H1 (cell line): ENCODE measurements at places on chromosomes 4 and X. TPM values are rescaled to one million over a fixed set of nuclear protein-coding genes. Genes with fewer than 3 reads are reported as not detected.

DNA sequence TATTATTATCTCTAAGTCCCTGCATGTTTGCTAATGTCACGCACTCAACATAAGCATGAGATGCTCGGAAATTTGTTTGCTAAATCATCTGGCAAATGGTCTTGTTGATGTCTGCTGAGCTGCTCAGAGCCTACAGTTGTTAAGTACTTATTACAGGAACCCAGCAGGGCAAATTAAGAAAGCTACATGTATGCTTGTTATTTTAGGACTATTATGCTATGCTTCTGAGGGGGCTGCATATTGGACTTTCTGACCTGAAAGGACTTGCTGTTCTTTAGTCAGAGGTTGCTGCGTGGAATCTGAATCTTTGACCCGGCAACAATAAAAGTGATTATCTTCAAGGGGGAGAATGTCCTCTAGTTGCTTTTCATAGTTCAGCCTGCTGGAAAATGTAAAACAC is 36.3 kb upstream of the TENM3 start:
- H3K27me3 ChIP-seq = no peaks in the 10 kb centered on the region
- H3K27ac ChIP-seq = no peak overlapping the region
- H3K4me1 ChIP-seq = no peaks in the 10 kb centered on the region; the same call in 1 of the 2 replicates
- H3K36me3 ChIP-seq = no peaks in the 10 kb centered on the region
- no peak for DNase-seq

GRCh38 chrX:32443841-32444240 is 767.5 kb downstream of the DMD start:
- H3K27me3 ChIP-seq = no peaks in the 10 kb centered on the region
- no peaks in the 10 kb centered on the region for H3K4me1 ChIP-seq
- H3K36me3 ChIP-seq = no peaks in the 10 kb centered on the region
- H3K4me3 ChIP-seq = no peak overlapping the region

- H3K4me3 ChIP-seq = no peak overlapping the region
- H3K36me3 ChIP-seq = no peaks in the 10 kb centered on the region
- peaks cover 3% of the 10 kb centered on the region; the same call in 1 of the 2 replicates for H3K4me1 ChIP-seq
- DNase-seq = no peak
These were observed 331.7 kb downstream of the PPARGC1A start for GRCh38 chr4:23558101-23558500.

- DNase-seq = peak; percentile 38
- H3K27me3 ChIP-seq = no peaks in the 10 kb centered on the region
- no peak overlapping the region for H3K4me3 ChIP-seq
- no peaks in the 10 kb centered on the region for H3K4me1 ChIP-seq
- H3K27ac ChIP-seq = no peak overlapping the region
- no peaks in the 10 kb centered on the region for H3K36me3 ChIP-seq
These were observed 248.1 kb downstream of the EVC2 start for GRCh38 chr4:5460106-5460801.

DNA sequence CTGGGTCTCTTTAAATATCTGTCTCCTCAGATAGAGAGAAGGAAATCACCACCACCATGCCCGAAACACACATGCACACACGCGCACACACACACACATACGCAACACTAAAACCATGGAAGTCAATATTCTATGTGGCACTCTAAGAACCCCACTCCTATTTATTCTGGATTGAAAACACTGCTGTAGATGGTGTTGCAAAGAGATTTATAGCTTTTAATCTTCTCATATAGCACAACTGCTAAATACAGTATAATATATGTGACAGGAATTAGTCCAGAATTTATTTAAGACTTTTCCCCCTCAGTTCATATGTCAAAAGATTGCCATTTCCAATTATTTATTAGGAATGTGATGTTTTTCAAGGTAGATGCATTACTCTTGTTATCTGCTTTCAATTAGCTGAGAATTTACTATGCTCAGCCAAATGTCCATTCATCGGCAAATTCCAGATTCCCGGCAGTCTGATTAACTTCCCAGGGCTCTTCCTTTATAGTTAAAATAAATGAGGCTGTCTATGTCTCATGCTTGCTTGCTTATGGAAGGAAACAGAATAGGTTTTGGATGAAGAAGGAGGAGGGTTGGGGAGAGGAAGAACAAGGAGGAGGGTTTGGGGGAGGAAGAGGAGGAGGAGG is 115.4 kb upstream of the NDP start:
- no peaks in the 10 kb centered on the region for H3K27me3 ChIP-seq
- no peak overlapping the region for H3K4me3 ChIP-seq
- no peaks in the 10 kb centered on the region for H3K36me3 ChIP-seq
- DNase-seq = no peak
- H3K4me1 ChIP-seq = no peaks in the 10 kb centered on the region
- H3K27ac ChIP-seq = no peak overlapping the region

GRCh38 chrX:45077748-45078424 is 122.8 kb downstream of the DIPK2B start:
- no peak for DNase-seq
- H3K27me3 ChIP-seq = no peaks in the 10 kb centered on the region
- H3K27ac ChIP-seq = no peak overlapping the region
- H3K4me3 ChIP-seq = no peak overlapping the region
- peaks cover 44% of the 10 kb centered on the region; the same call in 1 of the 2 replicates for H3K36me3 ChIP-seq

GRCh38 chr4:180156684-180157083 is 2086.5 kb upstream of the TENM3 start:
- no peak overlapping the region for H3K4me3 ChIP-seq
- no peak for DNase-seq
- no peaks in the 10 kb centered on the region for H3K4me1 ChIP-seq
- H3K27me3 ChIP-seq = no peaks in the 10 kb centered on the region

- no peaks in the 10 kb centered on the region for H3K27me3 ChIP-seq
- DNase-seq = no peak
- no peak overlapping the region for H3K4me3 ChIP-seq
- H3K27ac ChIP-seq = no peak overlapping the region
- H3K36me3 ChIP-seq = no peaks in the 10 kb centered on the region
- H3K4me1 ChIP-seq = no peaks in the 10 kb centered on the region; the same call in 1 of the 2 replicates
These were observed 38.8 kb downstream of the GAB1 start for GRCh38 chr4:143375326-143376073.

DNA sequence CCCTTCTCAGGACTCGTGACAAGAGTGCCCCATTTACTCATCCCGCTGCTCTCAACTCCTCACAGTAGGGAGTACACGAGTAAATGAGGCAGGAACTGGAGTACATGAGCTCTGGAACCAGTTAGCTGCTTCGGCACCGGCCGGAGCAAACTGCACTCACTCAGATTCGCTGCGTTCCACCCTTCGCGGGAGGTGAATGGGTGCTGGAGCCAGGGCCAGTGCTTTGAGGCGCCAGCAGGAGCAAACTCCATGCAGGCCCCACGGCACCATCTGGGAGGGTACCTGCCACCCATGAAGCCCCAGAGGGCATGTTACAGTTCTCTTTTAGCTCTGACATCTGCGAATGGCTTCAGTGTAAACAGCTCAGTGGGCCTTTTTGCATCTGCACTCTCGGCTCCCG is 315.5 kb upstream of the GK2 start:
- no peaks in the 10 kb centered on the region for H3K36me3 ChIP-seq
- no peak overlapping the region for H3K4me3 ChIP-seq

- no peaks in the 10 kb centered on the region for H3K27me3 ChIP-seq
- H3K36me3 ChIP-seq = peaks cover 22% of the 10 kb centered on the region; the same call in 1 of the 2 replicates
- H3K27ac ChIP-seq = no peak overlapping the region
- no peak for DNase-seq
- H3K4me1 ChIP-seq = peaks cover 14% of the 10 kb centered on the region; the same call in 1 of the 2 replicates
These were observed 6.4 kb downstream of the FAM200B start for GRCh38 chr4:15688051-15688450.

- no peak overlapping the region for H3K27ac ChIP-seq
- H3K4me3 ChIP-seq = no peak overlapping the region
- H3K36me3 ChIP-seq = no peaks in the 10 kb centered on the region
- no peaks in the 10 kb centered on the region for H3K4me1 ChIP-seq
These were observed 602.2 kb downstream of the CENPC start for GRCh38 chr4:66943112-66943511.

GRCh38 chr4:182453830-182454229 is 210.6 kb downstream of the TENM3 start:
- H3K4me3 ChIP-seq = no peak overlapping the region
- no peaks in the 10 kb centered on the region for H3K36me3 ChIP-seq
- no peak for DNase-seq
- no peaks in the 10 kb centered on the region for H3K27me3 ChIP-seq
- H3K4me1 ChIP-seq = peaks cover 6% of the 10 kb centered on the region

DNA sequence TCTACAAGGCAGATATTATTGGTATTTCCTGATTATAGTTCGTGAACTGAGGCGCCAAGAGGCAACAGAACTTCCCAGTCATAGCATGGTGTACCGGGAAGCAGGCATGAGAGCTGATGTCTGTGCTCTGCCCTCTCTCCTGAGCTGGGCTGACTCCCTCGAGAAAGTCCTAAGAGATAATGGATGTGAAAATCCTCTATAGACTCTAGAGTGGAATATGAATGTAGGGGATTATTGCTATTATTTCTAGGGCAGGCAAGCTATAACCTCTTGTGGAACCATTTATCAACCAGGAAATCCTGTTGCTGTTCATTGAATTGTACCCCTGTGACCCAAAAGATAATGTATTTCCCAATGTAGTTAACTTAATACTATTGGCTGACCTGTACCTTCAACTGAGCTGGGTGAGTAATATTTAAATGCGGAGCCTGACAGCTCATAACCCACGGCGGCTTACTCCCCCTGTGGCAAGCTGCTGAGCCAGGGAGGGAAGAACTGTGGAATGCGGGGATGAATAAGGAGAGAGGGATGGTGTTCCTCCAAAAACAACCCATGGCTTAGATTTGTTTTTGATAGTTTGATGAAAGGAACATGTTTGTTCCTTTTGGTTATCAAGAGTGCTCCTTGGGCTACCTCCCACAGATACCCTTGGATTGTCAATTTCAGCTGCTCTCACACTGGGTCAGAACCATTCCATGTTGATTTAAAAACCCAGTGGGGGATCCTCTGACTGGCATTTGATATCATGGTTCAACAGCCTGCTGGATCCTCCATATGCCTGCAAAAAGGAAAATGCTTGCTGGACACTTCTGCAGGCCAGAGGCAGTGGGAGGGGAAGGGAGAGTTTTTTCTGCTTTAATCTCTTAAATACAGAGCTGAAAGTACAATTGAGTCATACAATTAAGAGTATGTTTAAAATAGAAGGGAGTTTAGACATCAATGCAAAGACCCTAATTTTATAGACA is 339.0 kb upstream of the BOD1L1 start:
- H3K36me3 ChIP-seq = no peaks in the 10 kb centered on the region
- H3K27me3 ChIP-seq = no peaks in the 10 kb centered on the region
- no peak overlapping the region for H3K27ac ChIP-seq
- no peak for DNase-seq

DNA sequence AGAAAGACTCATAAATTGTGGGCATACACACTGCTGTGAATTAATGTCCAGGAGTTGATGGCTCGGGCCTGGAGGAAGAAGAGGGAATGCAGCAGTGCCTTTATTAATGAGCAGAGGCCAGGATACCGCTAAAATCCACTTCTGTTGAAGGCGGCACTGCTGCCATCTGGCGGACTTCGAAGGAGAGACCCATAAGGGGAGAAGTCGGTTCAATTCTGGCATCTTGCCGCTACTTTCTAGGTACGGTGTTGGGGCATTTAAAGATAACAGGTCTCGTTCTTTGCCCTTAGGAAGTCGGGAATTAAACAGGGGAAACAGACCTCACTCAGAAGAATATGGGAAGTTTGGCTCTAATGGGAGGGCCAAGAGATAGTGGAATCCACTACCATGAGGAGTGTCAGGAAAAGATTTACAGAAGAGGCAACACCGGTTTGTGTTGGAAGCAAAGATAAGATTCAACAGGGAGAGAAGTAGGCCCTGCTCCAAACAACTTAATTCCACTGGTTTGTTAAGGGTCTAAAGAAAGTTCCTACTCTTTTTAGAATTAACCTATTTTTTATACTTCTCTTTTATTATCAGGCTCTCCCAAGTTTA is 133.6 kb upstream of the GIMD1 start:
- H3K4me3 ChIP-seq = no peak overlapping the region
- no peaks in the 10 kb centered on the region for H3K27me3 ChIP-seq

GRCh38 chrX:114619874-114620273 is 36.0 kb downstream of the HTR2C start:
- H3K4me3 ChIP-seq = no peak overlapping the region
- no peaks in the 10 kb centered on the region for H3K36me3 ChIP-seq
- no peaks in the 10 kb centered on the region for H3K27me3 ChIP-seq
- no peaks in the 10 kb centered on the region for H3K4me1 ChIP-seq
- no peak overlapping the region for H3K27ac ChIP-seq
- DNase-seq = no peak

GRCh38 chrX:115018040-115018647 is 728 bp upstream of the IL13RA2 start:
- no peak for DNase-seq
- H3K27ac ChIP-seq = no peak overlapping the region
- H3K4me1 ChIP-seq = no peaks in the 10 kb centered on the region
- H3K27me3 ChIP-seq = no peaks in the 10 kb centered on the region
- H3K36me3 ChIP-seq = no peaks in the 10 kb centered on the region

DNA sequence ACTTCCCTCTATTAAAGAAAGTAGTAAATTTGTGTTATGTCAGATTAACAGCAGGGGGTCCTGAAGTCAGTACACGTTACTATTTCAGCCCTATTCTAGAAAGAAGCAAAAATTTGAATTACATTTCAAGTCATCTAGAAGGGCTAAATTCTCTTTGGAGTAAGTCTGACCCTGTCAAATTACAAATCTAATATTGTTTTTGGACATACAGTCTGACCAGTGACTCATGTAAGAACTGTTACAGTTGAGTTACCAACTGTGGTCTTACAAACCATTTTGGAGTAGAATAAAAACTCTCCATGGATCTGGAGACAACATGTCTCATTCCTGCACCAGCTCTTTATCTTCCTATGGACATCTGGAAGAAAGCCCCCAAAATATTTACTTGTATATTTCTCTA is 36.0 kb upstream of the GYPA start:
- no peaks in the 10 kb centered on the region for H3K36me3 ChIP-seq
- no peak overlapping the region for H3K27ac ChIP-seq

GRCh38 chr4:99300934-99301333 is 10.1 kb upstream of the ADH1A start:
- H3K4me3 ChIP-seq = no peak overlapping the region
- no peak for DNase-seq
- H3K4me1 ChIP-seq = no peaks in the 10 kb centered on the region
- H3K27ac ChIP-seq = no peak overlapping the region

DNA sequence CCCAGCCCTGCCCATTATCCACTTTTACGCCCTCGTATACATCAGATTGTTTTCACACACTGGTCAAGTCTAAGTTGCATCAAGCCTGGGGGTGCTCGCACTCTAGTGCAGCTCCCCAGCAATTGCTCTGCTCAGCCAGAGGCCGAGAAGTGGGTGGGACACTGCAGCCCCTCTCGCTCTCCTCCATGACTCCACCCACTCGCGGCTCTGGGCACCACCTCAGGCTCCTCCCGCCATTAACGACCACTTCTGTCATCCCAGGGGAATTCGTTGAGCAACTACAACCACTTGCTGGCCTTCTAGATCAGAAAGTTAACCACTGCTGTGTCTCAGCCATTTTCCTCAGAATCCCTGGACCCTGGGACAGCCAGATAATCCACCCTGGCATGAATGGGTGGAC is 53.6 kb downstream of the ETNPPL start:
- H3K4me1 ChIP-seq = no peaks in the 10 kb centered on the region
- H3K4me3 ChIP-seq = no peak overlapping the region
- no peak overlapping the region for H3K27ac ChIP-seq
- no peaks in the 10 kb centered on the region for H3K27me3 ChIP-seq
- no peaks in the 10 kb centered on the region for H3K36me3 ChIP-seq

Gene SPOCK3
- total RNA-seq = 0.44 and 0.60 TPM in 2 replicates

Gene IBSP
- 0.21 TPM in 1 of 2 replicates, not detected in the other for total RNA-seq

Gene LIMCH1
- total RNA-seq = 2.7 and 3.5 TPM in 2 replicates

Gene BMP3
- 0.06 TPM in 1 of 2 replicates, not detected in the other for total RNA-seq

Gene LRP2BP
- 0.30 and 0.40 TPM in 2 replicates for total RNA-seq

Gene SH2D1A
- not detected in 2 replicates for total RNA-seq

Gene FAM9B
- not detected in 2 replicates for total RNA-seq

Gene CYLC1
- not detected in 2 replicates for total RNA-seq

Gene GC
- 0.34 TPM in 1 of 2 replicates, not detected in the other for total RNA-seq

Gene CLGN
- total RNA-seq = 3.1 and 3.2 TPM in 2 replicates

Gene RAB33A
- total RNA-seq = 2.8 and 3.9 TPM in 2 replicates
